ENCODE measurements at places on chromosomes 3 and 15.

DNA sequence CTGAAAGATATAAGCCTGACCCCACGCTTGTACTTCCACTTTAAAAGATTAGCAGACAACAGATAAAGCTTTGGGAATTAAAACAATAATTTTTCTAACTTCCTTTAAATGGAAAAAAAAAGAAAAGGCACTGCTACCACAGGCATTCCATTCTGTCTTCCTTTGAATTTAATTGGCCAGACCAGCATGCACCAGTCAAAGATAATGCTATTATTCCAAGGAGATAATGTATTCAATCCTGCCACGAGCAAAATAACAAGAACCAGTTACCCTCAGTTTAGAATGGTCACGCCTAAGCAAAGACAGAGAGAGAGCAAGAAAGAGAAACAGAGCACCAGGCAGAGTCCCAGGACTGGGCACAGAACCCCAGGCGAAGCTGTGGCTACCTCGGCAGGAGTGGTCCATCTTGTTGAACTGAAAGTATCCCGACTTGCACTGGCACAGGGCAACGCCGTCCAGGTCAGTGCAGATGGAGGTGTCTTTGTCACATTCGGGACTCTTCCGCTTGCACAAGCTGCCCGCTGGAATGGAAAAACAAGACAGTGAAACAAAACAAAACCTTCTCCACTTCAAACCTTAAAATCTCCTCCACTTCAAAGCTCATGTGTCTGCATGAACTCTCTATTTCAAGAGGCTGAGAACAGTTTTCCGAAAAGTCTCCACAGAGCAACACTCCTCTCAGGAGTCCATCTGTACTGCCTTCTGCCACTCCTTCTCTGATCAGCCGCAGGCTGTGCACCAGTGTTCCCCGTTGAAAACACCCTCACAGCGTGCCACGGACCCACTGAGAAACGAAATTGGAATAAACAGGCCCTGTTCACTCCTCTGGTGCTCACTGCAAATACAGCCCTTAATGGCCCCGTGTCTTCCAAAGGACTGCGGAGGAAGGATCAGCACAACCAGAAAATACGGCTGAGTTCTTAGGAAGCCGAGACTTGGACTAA lies 58.2 kb downstream of the HEG1 start:
- DNase-seq: no peak

DNA sequence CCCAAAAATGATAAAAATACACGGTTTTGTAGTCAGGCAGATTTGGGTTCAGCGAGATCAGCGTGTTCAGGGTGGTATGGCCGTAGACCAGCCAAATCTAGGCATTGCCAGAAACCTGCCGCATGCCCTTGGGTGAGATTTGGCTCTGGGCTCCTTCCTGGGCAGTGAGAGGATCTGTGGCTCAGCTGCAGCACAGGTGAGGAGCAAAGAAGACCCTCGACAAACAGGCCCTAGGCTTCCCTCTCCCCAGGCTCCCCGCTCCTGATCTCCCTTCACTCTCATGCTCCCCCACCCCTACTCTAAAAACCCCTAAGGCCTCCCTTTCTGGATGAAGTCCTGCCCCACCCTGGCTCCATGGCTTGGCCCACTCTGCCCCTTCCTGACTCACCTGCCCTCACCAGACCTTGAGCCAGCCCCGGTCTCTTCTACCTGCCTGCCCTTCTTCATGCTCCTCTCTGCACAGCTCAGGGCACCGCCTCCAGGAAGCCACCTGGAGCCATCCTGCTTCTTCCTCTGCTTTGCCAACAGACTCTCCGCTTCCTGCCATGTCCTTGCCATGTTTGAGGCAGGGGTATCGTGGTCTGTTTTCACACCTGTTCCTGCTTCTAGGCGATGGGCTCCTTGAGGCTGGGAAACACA lies 88.1 kb downstream of the CORO2B start:
- no peak for DNase-seq

DNA sequence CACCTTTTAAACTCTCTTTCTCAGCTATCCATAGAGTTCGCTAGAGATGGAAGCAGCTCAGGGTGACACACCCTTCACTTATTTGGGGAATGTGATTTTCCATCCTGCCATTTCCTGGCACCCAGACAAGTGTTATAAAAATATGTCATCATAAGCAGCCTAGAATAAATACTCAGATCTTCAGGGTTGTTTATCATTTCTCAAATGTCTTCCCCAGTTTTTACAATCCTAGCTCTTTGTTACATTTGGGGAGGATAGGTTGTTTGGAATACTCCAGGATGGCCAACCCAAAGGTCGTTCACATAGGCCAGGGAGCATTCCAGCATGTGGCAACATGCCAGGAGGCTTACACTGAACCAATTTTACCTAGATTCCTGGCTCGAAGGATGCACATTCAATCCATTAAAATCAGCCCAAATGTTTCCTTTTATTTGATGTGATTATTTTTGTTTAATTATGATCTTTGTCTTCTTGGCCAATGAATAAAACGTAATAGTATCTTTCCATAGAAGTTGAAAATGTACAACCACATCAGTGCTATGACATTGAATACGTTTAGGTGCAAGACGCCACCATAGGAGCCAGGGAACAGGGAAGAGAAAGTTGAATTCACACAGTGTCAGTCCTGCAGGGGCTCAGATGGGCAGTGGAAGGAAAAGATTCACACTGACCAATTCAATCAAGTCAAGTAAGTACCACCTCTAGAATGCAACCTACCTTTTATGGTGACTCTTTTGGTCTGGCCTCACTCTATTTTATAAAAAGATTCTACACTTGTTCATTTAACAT lies 537.7 kb upstream of the MDFIC2 start:
- DNase-seq: no peak

DNA sequence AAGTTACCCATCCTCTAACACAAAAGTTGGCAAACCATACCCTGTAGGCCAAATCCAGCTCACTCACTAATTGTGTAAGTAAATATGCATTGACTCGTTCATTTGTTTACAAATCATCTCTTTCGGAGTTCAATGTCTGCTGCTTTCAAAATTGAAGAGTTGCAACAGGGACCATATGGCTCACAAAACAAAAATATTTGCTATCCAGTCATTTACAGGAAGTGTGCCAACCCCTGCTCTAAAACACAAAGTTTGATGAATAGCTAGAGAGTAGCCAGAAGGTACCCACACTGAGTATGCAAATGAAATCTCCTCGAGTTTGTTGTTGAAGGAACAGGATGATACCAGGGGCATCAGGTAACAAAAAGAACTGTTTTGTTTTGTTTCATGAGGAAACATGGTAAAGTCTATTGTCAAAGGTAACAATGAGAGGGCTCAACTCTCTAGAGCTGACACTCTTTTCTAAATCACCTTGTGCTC lies 236.2 kb upstream of the THBS1 start:
- peak; percentile 82 for DNase-seq

GRCh38 chr3:196175722-196176121 lies 35.5 kb downstream of the ZDHHC19 start:
- DNase-seq: no peak

GRCh38 chr3:105365081-105365390 lies 1.7 kb upstream of the ALCAM start:
- DNase-seq: no peak

GRCh38 chr15:68054628-68055223 lies 611 bp downstream of the PIAS1 start:
- DNase-seq: no peak

DNA sequence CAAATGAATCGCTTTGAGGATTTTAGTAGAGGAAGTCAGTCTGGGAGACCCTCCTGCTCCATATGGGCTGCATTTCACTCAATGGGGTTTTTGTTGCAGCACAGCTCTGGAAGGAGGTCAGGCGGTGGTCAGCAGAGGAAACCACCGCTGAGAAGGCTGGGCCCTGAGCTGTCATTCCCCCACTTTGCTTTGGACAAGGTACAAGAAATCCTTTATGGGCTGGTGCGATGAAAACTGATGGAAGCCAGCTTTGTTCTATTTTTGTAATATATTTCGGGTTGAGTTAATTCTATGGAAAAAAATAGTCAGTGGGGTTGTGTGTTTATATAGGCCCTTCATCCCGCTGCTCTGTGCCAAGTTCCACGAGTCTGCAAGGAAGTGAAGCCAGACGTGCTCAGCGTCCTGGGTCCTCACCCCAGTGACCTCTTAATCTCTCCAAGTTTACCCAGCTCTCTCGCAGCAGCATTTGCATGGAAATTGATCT lies 157.1 kb upstream of the TMC3 start:
- DNase-seq: no peak

- DNase-seq: no peak
Observed at GRCh38 chr3:170692720-170693119, 106.8 kb upstream of the SLC7A14 start.

DNA sequence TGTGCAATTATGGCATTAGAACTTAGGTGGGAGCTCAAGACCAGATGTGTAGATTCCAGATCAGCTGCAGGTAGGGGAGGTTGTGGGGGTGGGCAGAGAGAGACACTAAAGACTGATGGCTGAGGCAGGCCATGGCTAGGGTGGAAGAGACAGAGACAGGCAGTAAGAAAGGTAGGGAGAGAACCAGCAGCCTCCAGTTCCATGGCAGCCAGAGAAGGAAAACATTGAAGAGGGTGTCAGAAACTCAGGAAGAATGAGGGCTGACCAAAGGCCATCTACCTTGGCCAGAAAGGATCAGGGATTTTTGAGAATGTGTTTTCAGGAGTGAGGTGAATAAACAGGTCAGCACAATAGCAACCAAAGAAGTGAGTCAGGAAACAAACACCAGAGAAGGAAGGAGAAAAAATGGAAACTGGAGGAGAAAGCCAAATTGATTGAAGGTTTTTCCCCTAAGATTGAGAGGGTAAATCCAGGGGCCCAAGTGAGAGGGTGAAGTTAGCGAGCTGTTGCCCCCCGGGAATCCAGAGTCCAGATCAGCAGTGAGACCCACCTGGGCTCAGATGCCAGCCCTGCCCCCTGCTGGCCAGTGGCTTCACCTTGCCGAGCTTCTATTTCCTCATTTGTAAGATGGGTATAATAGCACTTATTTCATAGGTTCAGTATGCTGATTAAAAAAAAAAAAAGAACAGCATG lies 41.0 kb downstream of the ABHD2 start:
- peak; percentile 23 for DNase-seq
